Right ventricle myocardium superior (tissue), 1 donor: ENCODE measurements at places on chromosomes 3 and 15.

- no peak for DNase-seq
Observed at GRCh38 chr3:161069511-161070251, 35.5 kb downstream of the B3GALNT1 start.

DNA sequence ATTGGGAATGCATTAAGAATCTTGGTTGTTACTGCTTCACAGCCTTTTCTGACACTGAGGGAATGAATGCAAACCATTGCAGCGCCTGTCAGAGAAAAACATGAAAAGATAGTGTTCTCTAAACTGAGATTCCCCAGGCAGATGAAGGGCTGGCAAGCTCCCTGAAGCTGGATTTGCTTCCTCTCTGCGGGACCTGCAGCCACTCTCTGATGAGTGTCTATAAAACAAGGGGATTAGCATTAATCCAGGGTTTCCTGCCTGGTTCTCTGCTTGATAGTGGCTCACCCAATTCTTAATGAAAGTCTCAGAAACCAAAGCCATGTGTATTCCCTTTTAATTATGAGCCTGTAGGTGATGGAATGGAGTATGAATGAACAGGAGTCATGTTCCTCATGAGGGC is 344.3 kb upstream of the UMPS start:
- DNase-seq, result no peak

GRCh38 chr3:142976621-142977398 is 13.3 kb upstream of the PAQR9 start:
- DNase-seq, result peak; percentile 93

- no peak for DNase-seq
Observed at GRCh38 chr3:39050029-39050428, 1.7 kb downstream of the SCN11A start.

GRCh38 chr3:42633544-42633943 is 20.0 kb upstream of the ZBTB47 start:
- DNase-seq, result no peak

DNA sequence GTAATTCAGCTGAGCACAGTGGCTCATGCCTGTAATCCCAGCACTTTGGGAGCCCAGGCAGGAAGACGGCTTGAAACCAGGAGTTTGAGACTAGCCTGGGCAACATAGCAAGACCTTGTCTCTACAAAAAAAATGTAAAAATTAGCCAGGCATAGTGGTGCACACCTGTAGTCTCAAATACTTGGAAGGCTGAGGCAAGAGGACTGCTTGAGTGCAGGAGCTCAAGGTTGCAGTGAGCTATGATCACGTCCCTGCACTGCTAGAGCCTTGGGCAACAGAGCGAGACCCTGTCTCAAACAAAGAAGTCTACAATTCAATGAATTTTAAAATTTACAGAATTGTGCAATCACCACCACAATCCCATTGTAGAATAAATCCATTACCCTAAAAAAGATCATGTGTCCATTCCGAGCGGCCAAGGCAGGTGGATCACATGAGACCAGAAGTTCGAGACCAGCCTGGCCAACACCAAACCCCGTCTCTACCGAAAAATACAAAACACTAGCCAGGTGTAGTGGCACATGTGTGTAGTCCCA is 45.2 kb downstream of the FBXO22 start:
- DNase-seq, result no peak

DNA sequence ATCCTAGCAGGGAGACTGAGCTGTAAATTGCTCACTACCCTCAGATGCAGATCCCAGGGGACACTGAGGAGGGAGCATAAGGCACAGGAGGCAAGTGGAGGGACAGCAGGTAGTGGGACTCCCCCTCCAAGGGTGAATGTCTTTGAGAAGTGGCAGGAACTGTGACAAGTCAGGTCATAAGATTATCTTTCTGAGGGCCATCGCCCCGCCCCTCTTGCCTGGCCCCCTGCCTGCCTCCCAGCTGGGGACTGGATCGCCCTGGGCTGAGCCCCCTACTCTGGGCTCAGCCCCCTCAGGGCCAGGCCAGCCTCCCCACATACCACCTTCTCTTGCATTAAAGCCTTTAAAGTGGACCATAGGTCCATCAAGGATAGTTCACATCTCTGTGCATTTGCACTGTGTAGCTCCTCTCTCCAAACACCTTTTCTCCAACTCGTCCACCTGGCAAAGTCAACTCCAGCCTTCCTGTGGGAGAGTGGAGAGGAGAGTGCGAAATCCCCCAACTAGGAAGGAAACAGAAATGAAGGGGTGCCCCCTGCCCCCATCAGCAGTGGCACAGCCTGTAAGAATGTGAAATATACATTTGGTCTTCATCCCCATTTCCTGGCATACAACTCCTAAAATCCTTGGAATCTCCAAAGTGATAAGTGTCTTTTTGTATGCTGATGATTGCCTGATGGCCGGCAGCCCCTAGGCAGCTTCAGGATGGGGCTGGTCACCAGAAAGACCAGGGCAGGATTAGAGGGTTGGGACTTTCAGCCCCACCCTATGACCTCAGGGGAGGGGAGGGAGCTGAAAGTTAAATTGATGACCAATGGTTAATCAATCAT is 14.7 kb downstream of the PIF1 start:
- DNase-seq, result no peak

- DNase-seq, result no peak
Observed at GRCh38 chr15:39285071-39285470, 295.8 kb upstream of the THBS1 start.

GRCh38 chr3:123349566-123350435 is 99.1 kb downstream of the ADCY5 start:
- peak; percentile 39 for DNase-seq

DNA sequence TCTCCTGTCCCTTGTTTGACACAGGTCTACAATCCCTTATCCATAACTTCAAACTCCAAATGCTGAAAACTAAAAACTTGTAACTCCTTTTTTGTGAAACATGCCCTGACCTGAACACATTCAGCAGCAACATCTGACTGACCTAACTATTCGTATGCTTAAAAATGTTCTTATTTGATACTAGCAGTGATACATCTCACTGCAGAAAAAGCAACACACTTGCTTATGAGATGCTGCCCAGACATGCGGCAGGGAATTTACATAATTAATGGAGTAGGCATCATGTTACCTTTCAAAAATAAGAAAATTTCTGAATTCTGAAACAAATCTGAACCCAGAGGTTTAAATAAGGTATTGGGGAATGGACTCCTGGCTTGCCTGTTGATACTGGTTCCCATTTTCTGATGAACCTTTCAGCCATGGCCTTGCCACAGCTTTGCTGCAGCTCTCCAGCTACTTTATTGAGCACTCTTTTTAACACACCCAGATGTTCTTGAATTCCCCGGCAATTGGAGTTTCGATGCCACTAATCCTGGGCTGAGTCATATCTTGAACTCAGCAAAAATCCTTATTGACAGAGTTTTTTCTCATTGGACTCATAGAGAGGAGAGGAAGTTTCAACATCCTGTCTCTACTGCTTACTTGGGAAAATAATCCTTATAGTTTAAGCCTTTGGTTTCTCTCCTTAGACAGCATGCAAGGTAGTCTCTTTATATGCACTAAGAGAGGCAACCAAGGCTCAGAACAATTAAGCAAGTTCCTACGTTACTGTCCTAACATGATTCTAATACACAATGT is 296.6 kb upstream of the LMCD1 start:
- no peak for DNase-seq

- peak; percentile 75 for DNase-seq
Observed at GRCh38 chr15:74196175-74196574, 6.4 kb downstream of the STRA6 start.

DNA sequence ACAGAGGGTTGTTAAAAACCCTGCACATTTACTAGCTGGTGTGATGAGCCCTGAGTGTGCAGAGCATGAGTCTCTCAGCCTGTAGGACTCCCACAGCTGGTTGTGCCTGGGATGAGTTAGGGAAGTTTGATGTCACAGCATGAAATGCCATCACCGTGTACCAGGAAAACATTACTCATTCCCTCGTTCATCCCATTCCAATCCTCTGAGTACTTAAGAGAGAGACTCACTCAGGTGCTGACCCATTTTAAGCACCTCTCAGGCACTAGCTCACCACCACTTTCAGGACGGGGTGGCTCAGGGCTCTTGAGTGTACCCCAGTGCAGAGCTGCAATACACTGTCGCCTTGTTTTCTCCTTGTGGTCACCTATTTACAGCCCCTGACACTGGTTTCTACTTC is 18.7 kb downstream of the MGLL start:
- no peak for DNase-seq

GRCh38 chr15:25175789-25176615 is 221.2 kb downstream of the SNRPN start:
- no peak for DNase-seq

DNA sequence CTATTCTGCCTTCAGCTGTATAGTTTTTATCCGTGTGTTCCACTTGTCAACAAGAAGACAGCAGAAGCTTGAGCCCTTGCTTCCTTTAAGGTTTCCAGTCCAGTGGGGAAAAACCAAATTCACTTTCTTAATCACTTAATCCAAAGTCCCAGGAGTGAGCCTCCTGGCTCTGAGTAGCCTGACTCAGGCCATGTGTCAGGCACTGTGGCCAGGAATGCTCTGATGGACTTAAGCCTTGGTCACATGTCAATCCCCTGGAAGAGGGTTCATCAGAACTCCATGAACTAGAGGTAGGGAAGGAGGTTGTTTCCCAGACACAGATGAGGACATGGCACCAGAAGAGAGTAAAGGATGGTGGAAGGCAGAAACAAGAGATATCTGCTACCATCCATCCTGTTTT is 8.8 kb downstream of the VIPR1 start:
- DNase-seq, result peak; percentile 38

- no peak for DNase-seq
Observed at GRCh38 chr3:142117056-142117851, 32.1 kb downstream of the TFDP2 start.

DNA sequence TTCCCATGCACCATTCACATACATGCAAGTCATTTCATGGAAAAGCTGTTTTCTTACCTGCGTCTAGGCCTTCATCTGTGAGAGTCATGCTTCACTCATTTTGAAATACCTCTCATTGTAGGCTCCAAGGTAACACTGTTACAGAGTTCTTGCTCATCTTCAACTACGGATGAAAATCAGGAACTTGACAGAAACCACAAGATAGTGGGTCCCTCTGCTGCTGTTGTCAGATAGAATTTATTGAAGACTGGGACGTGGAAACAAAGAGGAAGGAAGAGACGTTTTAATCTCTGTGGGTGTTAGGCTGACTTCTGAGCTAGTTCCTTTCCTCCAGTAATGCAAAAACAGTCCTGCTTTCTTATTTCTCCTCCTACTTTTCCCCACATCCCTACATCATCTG is at the start of gene P2RY14:
Gene P2RY14, minus strand, starts transcription at position 313 of the 400 bp plus-strand sequence. CDS start 64,226 bp downstream, outside the sequence.
- no peak for DNase-seq

- no peak for DNase-seq
Observed at GRCh38 chr3:27720899-27721716, 1.0 kb downstream of the EOMES start.

DNA sequence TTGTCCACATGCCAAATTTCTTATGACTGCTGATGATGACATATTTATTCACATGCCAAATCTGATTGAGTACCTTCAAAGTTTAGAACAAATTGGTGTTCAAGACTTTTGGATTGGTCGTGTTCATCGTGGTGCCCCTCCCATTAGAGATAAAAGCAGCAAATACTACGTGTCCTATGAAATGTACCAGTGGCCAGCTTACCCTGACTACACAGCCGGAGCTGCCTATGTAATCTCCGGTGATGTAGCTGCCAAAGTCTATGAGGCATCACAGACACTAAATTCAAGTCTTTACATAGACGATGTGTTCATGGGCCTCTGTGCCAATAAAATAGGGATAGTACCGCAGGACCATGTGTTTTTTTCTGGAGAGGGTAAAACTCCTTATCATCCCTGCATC is 17.3 kb downstream of the B3GNT5 start:
- no peak for DNase-seq

- DNase-seq, result no peak
Observed at GRCh38 chr15:91514147-91514546, 339.4 kb upstream of the SLCO3A1 start.

DNA sequence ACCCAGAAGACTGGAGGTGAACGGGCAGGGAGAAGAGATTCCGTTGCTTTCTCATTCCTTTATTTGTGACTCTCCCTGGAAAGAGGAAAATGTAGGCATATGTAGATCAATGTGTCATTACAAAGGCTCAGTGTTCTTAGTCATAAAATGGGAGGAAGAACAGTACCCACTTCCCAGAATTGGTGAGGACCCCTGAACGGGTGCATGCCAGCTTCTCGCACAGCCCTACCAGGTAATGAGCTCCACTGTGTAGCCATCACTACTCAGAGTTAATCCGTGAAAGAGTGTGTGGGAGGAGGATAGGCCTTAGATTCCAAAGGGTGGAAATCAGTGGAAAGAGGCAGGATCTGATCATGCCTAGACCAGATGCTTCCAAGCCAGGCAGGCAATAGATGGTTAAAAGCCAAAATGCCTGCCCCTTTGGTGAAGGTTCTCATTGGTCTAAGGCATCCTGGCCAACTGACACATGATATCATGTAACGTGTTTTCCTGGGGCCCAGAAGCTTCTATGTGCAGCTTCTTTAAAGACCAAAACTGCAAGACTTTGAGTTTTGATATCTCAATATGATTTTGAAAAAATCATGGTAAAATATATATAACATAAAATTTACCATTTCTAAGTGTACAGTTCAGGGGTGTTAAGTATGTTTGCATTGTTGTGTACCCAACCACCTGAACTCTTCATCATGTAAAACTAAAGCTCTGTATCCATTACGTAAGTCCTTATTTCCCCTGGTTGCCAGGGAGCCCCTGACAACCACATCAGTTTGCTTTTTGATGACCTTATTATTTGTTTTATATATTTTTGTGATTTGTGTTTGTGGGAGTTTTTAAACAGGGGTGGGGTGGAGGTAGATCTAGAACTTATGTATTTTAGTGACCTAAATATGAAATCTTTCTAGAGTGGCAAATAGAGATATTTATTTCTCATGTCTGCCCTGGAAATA is 402.2 kb upstream of the CFAP20DC start:
- DNase-seq, result no peak

DNA sequence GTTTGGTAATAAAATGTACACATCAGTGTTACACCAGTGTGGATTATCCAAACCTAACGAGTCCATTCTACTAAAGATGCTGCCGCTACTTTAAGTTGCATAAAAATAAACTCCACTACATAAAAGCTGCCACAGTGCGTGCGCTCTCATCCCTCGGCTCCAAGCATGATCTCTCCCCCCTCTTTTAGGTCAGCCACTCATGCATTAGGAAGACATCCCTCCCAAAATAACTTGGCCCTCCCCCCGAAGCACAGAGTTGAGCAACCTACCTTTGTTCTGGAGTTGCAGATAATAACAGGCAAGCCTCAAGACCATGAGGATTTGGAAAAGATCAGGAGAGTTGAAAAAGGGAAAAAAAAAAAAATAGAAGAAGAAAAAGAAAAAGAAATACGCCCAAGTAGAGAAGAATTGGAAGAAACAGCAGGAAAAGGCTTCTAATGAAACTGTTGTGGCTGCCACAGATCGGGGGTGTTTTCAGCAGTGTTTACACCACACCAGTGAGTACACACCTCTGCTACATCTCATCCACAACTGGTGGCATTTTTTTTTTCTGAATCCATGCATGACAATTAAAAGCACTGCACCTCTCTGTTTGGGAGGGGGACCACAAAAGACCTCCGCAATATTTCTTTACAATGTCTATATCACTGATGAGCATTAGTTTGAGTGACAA is 339.2 kb downstream of the FOXP1 start:
- no peak for DNase-seq

- no peak for DNase-seq
Observed at GRCh38 chr3:153052096-153052460, 109.9 kb upstream of the RAP2B start.

- DNase-seq, result no peak
Observed at GRCh38 chr3:37742574-37743212, 119.0 kb upstream of the CTDSPL start.
